ENCODE measurements at places on chromosomes 3 and 15.

DNA sequence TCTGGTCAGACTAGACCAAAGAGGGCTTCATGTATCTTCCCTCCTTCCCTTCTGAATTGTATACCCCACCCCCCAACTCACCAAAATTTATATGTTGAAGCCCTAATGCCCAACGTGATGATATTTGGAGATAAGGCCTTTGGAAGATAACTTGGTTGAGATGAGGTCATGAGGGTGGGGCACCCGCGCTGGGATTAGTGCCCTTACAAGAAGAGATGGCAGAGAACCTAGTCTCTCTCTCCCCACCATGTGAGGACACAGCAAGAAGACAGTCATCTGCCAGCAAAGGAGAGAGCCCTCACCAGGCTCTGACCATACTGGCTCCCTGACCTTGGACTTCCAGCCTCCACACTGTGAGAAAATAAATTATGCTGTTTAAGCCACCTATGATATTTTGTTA lies 13.5 kb downstream of the PLCD1 start:
- no peak for DNase-seq

GRCh38 chr3:186786922-186787321 lies 3.5 kb downstream of the EIF4A2 start:
- DNase-seq, result no peak

- DNase-seq, result no peak
These were observed 119.4 kb upstream of the PRR20G start for GRCh38 chr3:127407026-127407939.

DNA sequence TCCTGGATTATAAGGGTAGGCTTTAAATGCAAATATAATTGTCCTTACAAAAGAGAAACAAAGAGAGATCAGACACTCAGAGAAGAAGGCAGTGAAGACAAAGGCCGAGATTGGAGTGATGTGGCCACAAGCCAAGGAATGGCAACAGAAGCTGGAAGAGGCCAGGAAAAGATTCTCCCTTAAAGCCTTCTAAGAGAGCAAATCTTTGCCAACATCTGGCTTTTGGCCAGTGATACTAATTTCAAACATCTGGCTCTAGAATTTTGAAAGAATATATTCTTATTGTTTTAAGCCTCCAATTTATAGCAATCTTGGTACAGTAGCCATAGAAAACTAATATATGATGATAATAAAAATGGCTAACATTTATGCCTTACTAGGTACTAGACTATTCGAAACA lies 615.8 kb upstream of the ZNF385D start:
- DNase-seq, result no peak

Measured in RCC 7860 (cell line).